ENCODE measurements at places on chromosomes 5 and 9.

- DNase-seq: no peak
Measured at GRCh38 chr9:124010303-124010664, 1.3 kb upstream of the LHX2 start.

DNA sequence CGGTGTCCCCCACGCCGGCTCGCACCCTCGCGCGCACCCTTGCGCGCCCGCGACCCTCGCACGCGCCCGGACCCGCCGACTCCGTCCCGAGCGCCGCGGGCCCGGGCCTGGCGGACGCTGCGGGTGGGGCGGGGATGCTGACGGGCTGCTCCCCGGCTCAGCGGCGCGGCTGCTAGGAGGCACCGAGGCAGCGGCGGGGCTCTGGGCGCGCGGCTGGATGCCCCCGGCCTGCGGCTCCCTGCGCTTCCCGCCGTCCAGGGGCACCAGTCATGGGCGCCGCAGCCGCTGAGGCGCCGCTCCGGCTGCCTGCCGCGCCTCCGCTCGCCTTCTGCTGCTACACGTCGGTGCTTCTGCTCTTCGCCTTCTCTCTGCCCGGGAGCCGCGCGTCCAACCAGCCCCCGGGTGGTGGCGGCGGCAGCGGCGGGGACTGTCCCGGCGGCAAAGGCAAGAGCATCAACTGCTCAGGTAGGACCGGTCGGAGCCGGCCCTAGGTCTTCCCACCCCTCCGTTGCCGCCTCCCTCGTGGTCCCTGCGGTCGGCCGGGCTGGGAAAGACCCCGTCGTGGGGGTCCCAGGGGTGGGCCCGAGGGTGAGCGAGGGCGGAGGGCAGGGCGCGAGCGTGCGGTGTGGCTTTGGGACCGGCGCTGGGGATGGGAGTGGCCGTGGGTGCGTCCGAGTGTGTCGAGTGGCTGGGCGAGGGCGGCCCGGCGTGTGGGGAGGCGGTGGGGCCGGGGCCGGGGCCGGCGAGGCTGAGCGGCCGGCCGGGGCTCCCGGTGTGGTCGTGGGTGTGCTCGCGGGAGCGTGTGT, 530 bp downstream of the TMEFF1 start:
- DNase-seq: no peak

DNA sequence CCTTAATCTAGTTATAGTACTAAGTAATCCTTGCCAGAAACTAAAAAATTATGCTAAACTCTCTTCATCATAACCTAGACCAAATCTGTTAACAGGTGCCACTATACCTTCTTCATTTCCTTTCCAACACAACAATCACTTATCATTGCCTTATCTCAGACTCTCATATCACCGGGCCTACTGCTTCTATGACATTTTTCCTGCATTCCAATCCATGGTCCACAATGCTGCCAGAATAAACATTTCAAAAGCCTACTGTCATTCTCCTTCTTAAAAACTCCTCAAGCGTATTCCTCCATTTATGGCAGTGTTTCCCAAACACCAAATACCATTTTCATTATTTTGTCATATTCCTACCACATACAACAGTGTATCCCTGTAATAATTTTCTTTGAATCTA, 6.5 kb downstream of the PPP6C start:
- DNase-seq: no peak

GRCh38 chr9:93120846-93121315, 13.2 kb downstream of the NINJ1 start:
- DNase-seq: peak; percentile 19

GRCh38 chr5:17243287-17244063, 26.0 kb downstream of the BASP1 start:
- DNase-seq: no peak

- no peak for DNase-seq
Measured at GRCh38 chr9:33265211-33265865, 489 bp downstream of the CHMP5 start.

DNA sequence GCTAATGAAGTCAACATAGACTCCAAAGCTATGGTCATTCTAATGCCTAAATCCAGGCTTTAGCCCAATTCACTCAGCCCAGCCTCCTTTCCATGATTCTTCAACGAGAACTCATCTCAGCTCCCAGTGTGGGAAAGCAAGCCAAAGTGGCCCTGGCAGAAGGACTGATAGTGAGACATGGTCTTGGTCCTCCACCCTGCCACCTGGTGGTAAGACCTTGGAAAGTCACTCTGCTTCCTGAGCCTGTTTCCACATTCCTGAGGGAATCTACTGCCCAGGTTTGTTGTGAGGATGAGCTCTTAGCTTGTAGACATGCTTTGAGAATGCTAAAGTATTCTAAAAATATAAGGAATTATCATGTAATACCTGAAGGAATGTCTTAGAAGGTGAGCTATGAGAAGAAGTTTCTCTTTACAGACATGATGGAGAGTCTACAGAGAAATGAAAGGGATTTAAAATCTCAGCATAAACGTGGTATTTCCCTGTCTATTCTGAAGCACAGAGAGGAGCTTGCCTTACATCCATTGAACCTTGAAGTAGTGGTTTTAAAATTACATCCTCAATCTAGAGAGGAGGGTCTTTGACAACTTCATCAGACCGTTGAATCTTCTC, 173.5 kb downstream of the TRIM32 start:
- DNase-seq: peak; percentile 34

- DNase-seq: no peak
Measured at GRCh38 chr5:168311061-168311566, 19.7 kb downstream of the WWC1 start.

DNA sequence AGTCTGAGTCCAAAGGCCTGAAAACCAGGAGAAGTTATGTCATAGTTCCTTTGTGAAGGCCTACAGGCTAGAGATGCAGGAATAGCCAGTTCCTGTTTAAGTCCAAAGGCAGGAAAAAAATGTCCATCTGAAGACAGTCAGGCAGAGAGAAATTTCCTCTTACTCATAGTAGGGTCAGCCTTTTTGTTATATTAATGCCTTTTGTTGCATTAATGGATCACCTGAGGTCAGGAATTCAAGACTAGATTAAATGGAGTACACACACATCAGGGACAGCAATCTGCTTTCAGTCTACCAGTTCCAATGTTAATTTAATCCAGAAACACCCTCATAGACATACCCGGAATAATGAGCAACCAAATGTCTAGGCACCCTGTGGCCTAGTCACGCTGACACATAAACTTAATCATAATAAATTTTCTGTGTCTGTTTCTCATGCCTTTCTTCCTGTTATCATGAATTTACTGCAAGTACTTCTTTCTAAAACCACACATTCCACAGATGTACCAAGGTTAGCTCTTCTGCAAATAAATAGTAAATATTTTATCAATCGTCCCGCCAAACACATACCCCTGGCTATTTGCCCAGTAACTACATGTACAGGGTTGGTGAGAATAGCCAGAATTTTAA, 703.9 kb downstream of the EFNA5 start:
- DNase-seq: no peak

- no peak for DNase-seq
Measured at GRCh38 chr5:54180630-54181031, 129.7 kb downstream of the ARL15 start.

GRCh38 chr5:73137563-73138530, 17.5 kb downstream of the TMEM171 start:
- DNase-seq: no peak

- no peak for DNase-seq
Measured at GRCh38 chr5:149708981-149709594, 21.0 kb upstream of the PPARGC1B start.

DNA sequence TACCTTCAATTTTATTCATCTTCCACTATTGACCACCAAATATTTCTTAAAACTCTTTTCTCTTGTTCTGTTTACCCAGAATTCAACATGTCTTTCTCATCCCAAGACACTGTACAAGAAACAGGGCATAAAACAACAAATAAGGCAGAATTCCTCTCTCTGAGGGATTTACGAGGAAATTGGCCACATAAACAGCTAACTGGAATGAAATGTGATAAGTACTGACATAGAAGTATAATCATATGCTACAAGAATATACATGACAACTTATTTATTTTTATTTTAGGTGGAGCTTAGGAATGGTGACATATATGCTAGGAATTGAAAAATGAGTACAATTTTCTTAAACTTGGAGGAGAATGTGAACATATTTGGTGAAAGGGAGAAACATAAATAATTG, 48.8 kb upstream of the FBN2 start:
- DNase-seq: no peak

GRCh38 chr5:180049185-180049548, 22.4 kb downstream of the RNF130 start:
- DNase-seq: no peak

DNA sequence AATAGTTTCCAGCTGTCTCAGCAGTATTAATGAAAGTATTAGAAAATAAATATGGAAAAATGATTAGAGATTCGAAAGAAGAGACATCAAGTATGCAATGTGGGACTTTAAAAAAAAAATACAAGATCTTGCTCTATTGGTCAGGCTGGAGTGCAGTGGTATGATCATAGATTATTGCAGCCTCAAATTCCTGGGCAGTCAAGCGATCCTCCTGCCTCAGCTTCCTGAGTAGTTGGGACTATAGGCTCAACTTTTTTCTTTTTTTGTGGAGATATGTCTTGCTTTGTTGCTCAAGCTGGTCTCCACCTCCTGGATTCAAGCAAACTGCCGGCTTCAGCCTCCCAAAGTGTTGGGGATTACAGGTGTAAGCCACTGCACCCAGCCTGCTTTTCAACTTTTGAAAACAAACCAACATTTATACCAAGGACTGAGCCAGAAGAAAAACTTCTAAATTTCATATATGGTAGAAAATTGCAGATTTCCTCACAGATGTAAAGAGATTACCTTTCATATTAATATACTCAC, 323.1 kb downstream of the ADGRV1 start:
- no peak for DNase-seq

- no peak for DNase-seq
Measured at GRCh38 chr5:54996466-54996865, 11.1 kb upstream of the ESM1 start.

DNA sequence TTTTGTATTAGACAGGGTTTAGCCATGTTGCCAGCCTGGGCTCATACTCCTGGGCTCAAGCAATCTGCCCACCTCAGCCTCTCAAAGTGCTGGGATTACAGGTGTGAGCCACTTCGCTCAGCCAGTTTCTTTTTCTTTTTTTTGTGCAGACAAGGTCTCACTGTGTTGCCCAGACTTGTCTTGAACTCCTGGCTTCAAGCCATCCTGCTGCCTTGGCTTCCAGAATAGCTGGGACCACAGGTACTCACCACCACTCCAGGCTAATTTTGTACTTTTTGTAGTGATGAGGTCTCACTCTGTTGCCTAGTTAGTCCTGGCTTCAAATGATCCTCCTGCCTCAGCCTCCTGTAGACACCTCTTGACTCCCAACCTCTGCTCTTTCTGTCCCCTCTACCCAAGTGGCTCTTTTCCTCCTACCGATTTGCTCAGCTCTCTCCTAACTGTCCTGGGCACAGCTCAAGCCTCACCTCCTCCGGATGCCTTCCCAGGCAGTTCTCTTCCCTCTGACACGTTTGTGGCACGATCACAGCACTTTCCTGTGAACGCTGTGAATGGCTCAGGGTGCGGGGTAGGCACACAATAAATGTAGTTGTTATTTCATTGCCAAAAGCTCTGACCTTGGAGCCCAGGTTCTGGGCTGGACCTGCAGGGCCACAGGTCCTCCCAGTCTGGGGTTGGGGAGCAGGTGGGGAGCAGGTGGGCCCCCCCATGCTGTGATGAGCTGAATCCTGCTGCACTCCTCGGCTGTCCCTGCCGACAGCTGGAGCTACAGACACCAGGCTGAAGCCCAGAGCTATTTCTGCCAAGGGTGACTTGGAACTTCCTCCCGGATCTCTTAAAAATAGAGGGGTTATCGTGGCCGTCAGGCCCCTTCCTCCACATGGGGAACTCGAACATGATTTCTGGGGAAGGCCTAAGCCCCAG, 23.9 kb downstream of the GFI1B start:
- no peak for DNase-seq

- no peak for DNase-seq
Measured at GRCh38 chr9:83449983-83450382, 88.2 kb downstream of the FRMD3 start.

DNA sequence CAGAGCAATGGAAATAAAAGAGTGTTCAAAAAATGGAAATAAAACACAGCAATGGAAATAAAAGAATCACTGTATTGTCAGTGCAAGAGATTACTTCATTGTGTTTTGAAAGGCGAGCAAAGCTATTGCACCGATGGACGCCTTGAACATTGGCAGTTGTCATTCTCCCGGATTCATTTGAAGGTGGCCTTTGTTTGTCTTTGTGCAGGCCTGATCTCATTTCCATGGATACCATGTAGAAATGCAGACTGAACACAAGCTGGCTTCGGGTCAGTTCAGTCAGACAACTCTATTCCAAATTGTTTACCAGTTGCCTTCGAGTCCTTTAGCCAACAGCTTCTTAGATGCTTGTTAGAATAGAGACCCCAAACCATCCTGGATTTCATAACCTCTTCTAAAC, 8.3 kb downstream of the ITGA2 start:
- DNase-seq: no peak

DNA sequence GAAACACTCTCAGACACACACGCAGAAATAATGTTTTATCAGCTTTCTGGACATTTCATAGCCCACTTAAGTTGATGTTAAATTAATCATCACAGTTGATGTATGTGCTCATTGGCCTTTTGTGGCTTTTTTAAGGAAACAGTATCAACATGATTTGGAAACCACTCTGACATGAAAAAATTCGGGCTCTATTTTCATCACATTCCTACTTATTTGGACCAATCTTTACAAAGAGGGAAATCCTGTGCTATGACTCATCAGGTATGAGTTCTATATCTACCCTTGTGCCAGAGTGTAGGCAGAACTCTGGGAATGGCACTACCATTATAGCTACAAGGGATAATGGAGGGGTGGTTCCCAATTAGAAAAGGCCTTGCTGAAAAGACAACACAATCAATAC, 388.4 kb upstream of the PTGER4 start:
- DNase-seq: no peak

DNA sequence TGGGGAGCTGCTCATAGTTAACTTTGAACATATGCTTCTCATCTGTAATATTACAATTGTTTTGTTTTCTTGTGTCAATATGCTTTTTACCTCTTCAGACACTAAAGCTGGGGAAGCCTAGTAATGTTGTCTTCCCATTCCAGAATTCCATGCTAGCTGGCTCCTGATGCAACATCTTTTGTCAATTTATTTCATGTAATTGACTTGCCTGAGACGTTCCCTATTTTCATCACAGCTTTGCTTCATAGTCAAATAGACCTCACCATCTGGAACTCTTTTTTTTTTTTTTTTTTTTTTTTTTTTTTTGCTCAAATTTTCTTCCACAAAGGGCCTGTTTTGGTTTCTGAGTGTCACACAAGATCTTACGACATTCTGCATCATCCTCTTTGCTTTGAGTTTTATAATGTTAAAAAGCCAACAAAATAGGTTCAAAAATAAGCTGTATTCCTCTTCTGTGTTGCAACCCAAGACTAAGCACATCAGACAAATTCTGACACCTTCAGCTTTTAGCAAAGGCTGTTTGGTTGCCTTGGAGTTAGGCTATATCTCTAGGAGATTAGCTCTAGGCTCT, 235.2 kb downstream of the NR3C1 start:
- no peak for DNase-seq
